ENCODE measurements at places on chromosomes 1 and 21.

- no peak for DNase-seq
Observed at GRCh38 chr1:5819391-5820025, 172.7 kb downstream of the NPHP4 start.

DNA sequence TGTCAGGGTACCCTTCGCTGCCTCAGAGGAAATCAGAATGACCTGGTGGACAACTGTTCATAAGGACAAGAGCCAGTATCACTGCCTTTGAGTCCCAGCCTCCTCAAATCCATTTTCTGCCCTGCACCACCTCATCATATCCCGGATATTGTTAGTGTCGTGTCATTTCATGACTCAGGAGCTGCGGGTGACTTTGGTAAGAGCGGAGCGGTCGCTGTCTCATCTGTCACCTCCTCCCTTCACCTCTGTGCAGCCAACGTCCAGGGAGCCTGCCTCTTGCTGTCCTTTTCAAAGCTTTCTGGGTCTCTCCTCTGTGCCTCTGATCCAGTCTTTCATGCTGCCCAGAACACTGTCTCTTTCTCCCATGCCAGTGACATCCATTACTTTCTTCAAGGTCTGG, 7.0 kb upstream of the C1orf198 start:
- no peak for DNase-seq

DNA sequence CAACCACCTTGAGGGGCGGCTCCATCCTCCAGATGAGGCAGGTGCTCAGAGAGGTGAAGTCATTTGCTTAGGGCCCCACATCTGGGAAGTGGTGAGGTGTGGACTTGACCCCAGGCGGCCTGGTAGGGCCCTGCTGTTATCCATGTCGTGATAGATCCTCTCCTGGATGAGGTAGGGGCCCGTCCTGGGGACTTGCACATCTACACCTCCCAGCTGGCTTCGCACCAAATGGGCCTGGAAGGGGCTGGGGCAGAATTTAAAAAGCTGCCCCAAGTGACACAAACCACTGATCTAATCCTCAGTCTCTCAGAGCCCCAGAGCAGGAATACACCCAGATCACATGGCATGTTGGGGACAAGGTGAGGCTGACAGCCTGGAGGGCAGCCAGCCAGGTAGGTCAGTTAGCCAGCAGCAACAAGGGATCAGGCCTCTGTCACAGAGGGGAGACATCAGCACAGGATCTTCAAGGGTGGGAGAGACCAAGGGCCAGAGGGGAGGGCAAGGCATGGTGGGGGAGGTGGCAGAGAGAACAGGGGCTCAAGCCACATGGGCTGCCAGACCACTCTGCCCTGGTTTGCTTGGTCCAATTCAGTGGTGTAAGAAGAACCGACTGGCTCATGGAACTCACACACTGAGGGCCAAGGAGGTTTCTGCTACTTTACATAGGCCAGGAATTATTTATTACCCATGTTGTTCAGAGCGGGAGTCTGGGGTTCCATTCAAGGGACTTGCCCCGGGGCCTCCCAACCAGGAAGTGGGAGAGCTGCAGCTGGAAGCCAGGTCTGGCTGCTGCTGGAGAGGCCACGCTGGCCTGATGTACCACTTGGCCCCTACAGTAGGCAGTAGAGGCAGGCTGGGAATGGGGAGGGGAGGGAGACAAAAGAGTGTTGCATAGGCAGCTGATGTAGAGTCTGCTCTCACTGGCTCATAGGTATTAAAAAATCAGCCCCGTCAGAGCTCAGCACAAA, 12.1 kb downstream of the LRP8 start:
- no peak for DNase-seq

GRCh38 chr1:157170677-157171515, 32.7 kb upstream of the ETV3 start:
- peak; percentile 45 for DNase-seq

- DNase-seq, result no peak
Observed at GRCh38 chr1:205309741-205310140, 11.8 kb downstream of the NUAK2 start.

GRCh38 chr1:117060441-117061317, 553 bp downstream of the TTF2 start:
- peak; percentile 28 for DNase-seq

DNA sequence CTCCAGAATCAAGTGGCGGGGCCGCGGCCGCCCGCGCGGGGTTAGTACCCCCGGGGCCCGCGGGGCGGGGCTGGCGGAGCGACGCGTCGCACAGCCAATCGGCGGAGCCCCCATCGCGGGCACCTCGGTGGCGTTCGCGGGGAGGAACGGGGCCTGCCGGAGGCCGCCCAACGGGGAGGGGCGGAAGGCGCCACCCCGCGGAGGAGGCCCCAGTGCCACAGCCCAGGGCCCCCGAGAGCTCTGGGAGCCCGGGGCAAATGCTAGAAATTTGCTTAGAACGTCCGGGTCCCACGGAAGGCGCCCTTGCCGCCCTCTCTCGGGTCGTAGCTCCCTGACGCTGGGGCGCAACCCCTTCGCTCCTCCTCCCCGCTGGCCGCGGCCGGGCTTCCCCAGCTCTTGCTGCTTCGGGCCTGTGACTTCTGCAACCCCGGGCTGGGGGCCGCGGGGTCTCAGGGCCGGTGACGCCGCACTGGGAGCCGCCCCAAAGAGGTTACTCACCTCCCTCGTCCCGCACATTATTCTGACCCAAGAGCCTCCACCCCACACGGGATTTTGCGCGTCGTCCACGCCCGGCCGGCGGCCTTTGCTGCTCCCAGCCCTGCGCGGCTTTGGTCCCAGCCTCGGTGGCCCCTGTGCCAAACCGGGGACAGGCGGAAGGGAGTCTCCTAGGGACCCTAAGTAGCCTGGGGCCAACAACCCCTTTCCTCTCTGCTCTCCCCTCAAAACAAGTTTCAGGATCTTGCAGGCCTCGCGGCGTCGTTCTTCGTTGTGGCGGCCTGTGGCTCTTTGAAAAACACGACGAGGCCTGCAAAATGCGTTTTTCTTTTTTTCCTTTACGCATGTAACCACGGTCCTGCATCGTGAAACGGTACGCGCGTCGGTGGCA, at the start of gene RUNX3:
Gene RUNX3, minus strand, starts transcription at position 17 of the 886 bp plus-strand sequence. CDS start 408 bp downstream, outside the sequence.
- DNase-seq, result no peak

- DNase-seq, result no peak
Observed at GRCh38 chr1:25063591-25064416, 133.7 kb upstream of the RUNX3 start.

DNA sequence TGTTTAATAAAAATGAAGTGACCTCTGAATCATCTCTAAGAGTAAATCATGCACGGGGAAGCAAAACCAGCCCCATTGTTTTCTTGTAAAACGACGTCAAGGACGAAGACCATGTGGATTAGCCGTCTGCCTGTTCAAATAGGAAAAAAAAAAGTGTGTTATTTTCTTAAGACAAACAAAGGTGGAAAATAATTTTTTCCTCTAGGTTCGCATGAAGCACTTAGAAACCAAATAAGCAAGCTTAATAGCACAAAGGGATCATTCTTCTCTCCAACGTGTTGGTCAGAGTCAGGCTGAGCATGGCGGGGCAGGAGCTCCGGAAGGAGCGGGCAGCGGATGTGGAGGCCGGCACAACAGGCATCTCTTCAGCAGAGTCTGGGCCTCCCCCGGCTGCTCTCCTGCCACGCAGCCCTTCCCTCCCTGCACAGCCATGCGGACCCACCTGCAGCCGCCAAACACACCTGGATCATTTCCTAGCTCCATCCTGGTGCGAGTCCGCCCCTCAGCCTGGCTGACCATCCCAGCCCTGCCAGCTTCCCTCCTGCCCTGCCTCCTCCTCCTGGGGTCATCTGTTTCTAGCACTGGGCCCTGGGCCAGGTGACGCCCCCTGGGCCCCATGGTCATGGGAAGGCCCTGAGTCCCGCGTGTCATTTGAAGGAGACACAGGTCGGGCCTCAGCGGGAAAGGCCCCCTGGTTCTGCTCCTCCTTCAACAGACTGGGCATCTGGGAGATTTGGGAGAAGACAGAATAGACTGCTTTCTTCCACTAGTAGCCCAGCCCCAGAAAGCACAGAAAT, 40.2 kb downstream of the MX1 start:
- no peak for DNase-seq

DNA sequence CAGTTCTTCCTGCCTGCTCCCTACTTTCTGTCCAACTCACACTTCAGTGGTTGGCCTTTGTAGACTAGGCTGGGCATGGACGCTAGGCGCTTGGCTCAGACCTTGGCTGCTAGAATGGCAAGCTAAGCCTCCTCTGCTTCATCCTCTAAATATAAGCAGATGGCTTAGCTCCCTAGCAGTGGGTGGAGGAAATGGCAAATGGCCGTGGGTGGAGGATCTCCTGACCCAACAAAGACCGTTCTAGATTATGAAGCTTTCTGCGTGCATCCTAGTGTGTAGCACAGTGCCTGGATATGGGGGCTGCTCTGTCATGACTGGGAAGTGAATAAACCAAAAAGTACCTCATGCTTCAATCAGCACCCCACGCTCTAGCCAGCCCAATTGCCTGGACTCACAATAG, 10.4 kb upstream of the ETV3L start:
- no peak for DNase-seq

- no peak for DNase-seq
Observed at GRCh38 chr1:185421485-185422107, 104.6 kb upstream of the IVNS1ABP start.

- no peak for DNase-seq
Observed at GRCh38 chr1:117759535-117759934, 153.7 kb downstream of the TENT5C start.

DNA sequence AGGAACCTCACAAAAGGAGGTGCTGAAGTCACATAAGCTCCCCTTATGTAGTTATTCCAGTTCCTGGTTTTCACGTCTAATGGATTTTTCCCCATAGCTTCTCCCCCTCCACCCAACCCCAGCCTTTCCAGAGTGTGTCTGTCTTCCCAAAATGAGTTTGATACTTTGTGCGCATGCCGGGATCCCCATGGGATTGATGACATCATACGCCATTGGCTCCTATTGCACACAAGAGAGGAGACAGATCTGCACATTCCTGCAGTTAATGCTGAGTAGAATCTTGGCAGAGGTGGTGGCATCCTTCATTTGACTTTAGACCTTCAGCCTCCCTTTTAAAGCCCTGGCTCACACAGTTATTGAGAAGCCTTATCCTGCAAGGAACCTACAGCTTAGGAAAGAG, 71.4 kb downstream of the DDR2 start:
- no peak for DNase-seq

- DNase-seq, result no peak
Observed at GRCh38 chr1:64981601-64982533, 15.5 kb upstream of the JAK1 start.

DNA sequence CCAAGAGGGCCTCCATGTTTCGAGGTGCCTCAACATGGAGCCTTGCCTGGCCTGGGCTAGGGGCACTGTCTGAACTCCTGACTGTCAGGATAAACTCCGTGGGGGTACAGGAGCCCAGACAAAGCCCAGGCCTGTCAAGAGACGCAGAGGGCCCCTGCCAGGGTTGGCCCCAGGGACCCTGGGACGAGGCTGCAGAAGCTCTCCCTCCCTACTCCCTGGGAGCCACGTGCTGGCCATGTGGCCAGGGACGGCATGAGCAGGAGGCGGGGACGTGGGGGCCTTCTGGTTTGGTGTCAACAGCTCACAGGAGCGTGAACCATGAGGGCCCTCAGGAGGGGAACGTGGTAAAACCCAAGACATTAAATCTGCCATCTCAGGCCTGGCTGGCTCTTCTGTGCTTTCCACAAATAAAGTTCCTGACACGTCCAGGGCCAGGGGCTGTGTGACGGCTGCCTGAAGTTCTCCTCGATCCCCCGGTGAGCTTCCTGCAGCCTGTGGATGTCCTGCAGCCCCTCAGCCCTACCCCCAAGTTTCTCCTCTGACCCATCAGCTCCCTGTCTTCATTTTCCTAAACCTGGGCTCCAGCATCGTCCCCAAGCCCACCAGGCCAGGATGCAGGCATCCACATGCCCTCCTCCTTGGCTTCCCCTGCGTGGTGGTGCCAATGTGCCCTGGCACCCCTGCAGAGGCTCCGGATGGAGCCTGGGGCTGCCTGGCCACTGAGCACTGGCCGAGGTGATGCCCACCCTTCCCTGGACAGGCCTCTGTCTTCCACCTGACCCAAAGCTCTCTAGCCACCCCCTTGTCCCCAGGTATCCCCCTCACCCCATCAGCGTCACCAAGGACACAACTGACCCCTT, 12.8 kb upstream of the LRRC3 start:
- no peak for DNase-seq

GRCh38 chr21:38478782-38479181, 19.5 kb downstream of the ERG start:
- no peak for DNase-seq

- no peak for DNase-seq
Observed at GRCh38 chr1:9687874-9688582, 36.5 kb downstream of the PIK3CD start.

DNA sequence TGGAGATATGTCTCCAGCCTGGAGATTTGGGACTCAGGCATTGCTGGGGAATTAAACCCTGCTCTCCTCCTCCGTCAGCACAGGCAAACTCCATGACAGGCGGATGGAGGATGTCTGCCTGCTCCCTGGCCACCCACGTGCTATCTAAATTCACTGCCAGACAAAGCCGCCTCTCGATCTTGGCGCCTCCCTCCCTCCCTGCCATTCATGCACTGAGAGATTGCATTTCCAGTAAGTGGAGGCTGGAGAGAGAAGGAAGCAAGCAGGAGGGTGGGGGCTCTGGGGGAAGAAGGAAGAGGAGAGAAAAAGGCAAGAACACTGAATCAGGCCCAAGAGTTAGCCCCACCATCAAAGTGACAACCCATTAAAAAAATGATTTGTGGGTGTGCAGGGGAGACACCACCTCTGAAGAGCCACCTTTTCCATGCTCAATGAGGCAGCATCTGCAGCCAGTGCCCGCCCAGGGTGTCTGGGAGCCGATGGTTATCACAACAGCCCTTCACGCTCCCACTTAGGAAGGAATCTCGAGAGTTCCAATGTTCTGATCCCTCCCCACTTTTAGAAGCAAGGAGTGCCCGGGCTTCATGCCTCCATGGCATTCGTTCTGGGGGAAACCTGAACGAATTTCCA, 183.0 kb downstream of the HIVEP3 start:
- no peak for DNase-seq

DNA sequence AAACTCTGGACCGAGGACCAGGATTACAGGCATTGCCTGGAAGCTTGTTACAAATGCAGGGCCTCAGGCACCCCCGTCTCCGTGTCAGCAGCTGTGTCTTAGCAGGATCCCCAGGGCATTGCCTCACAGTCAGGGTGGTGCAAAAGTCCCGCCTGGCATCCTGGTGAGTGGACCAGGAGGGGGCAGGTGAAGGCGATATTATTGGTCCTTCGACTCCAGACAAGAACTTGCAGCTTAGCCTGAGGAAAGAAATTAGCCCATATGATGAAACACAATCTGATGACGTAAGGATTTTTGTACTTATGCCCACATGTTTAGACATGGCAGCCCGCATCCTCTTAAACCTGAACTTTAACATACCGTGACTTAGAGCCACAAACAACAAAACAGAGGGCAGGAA, 40.8 kb downstream of the RSPH1 start:
- no peak for DNase-seq

- peak; percentile 47 for DNase-seq
Observed at GRCh38 chr1:39738622-39739366, at the start of gene PPIE. PPIE (plus strand) TSS chr1:39738882; CDS start chr1:39738901, 19 bp downstream.

DNA sequence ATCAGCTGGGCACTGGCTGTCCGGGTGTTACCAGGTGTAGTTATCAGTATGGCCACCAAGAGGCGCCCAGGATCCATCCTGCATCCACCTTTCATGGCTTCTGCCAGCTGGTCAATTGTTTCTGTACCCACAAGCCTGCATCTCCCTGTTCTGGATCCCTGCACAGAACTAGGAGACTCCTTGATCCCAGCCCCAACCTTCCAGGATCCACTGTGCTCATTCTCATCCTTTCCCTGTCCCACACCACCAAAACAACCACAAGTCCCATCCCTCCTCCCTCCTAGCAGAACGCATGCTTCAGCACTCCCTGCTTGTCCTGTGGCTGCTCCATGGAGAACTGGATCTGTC, 27.2 kb upstream of the FOXE3 start:
- peak; percentile 34 for DNase-seq

GRCh38 chr1:230429067-230429735, 3.1 kb upstream of the PGBD5 start:
- no peak for DNase-seq

- DNase-seq, result no peak
Observed at GRCh38 chr1:173044656-173045055, 6.1 kb downstream of the TNFSF18 start.

Data from 8988T (cell line).